ENCODE measurements at places on chromosomes 1 and 21.

GRCh38 chr1:25049190-25049589 is 119.1 kb upstream of the RUNX3 start:
- DNase-seq: no peak

- peak; percentile 20 for DNase-seq
These were observed 798 bp downstream of the ZBED6 start for GRCh38 chr1:203796236-203796605.

- peak; percentile 80 for DNase-seq
These were observed 556 bp downstream of the WDR77 start for GRCh38 chr1:111448482-111448917.

DNA sequence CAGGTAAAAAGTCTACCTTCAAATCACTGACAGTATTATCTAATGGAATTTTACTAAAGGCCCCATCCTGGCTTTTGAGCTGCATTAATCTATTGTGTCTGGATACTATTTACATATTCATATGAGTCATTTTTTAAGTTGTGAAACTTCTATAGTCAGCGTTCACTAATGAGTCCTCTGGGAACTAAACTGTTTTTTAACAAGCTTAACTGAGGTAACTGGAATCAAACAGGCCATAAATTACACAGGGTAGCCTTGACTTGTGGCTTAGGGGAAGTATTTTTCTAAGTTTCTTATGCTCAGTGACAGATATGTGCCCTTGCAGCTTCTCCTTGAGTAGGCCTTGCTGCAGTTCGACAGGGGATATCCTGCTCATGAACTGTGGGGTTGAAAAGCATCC is 68.8 kb downstream of the JMJD4 start:
- DNase-seq: no peak

GRCh38 chr1:34331020-34331926 is 154.6 kb downstream of the C1orf94 start:
- no peak for DNase-seq

DNA sequence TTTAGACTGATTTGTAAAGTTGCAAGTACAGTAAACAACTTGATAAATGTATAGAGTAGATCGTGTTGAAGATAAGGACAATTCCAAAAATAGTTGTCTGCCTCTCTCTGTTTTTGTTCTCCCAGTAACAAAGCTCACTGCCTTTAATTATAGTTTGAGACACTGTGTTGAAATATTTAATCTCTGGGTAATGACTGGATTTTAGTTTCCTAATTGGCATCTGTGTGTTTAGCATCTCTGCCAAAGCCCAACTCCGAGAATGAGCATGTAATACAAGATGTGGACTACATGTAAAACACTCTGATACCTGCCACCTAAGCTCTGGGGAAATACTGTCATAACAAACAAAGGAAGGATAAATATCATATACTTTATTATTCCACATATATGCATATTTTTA is 27.7 kb upstream of the SDE2 start:
- DNase-seq: no peak

DNA sequence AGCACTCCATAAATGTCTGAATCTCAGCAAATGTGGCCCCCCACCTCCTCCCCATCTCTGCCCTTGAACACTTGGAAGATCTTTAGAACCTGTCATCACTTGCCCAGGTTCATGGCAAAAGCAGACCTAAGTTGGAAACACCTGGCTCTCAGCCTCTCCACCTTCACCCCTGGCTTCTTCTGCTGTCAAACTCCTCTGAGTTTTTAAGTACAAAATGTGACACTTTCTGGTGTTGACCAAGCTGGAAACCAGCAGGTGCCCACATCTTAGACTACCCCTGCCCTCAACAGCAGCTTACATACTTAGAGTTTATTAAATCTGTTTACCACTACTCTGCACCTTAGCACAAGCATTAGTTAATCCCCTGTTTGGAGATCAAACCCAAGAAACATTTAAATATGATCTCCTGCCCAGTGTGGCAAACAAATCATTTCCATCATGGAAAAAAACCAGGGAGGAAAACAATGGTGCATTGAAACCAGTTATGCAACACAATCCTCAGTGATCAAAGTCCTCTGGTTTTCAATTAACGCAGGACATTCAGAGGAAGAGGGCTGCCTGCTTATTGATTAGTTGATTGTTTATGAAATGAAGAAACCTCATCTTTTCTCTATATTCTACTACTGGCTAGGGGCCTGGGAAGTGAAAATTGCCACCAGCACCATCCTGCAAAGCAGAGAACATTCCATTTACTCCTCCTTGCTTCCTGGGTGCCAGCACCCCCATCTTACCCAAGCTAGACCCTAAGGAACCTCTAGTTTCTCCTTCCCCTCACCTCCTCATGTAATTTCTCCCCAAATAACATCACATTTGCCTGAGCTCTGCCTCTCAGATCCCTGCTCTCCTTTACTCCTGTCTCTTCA is 139.4 kb upstream of the RAB4A start:
- DNase-seq: no peak

GRCh38 chr1:217989510-217989909 is 295.6 kb upstream of the RRP15 start:
- DNase-seq: no peak
